ENCODE measurements at places on chromosomes 4 and X.

DNA sequence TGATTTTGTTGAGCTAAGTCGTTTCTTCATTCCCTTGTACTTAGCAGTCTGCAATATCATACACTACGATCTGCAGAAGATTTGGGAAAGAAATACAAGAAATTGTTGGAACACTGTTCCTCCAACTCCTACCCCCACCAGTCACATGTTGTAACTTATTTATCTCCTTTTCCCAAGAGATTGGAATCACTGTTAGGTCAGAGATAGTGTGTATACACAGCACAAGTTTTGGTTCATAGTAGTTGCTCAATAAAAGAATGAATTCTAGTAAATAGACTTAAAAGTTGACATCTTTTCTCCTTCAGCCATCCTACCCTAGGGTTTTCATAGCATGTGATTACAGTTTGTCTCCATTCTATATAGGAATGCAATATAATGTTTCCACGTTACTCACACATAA lies 68.8 kb downstream of the ARFIP1 start:
- no peak for DNase-seq

- no peak for DNase-seq
These were observed 203.3 kb downstream of the NR3C2 start for GRCh38 chr4:148238811-148239493.

DNA sequence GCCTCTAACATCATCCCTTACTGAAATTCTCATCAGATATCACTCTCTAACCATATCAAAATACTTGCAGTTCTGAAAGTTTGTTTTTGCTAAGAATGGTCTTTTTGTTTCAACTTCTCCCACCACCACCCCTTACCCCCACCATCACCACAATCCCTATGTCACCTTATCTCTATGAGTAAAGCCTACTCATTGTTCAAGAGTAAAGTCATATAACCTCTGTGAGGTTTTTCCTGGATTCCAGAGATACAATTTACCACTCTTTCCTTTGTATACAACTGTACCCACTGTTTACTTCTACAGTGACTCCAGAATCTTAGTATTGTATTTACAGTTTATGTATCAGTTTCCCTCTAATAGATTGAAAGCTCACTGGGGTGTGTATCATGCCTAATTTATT lies 158.0 kb upstream of the PCDH10 start:
- DNase-seq: no peak

DNA sequence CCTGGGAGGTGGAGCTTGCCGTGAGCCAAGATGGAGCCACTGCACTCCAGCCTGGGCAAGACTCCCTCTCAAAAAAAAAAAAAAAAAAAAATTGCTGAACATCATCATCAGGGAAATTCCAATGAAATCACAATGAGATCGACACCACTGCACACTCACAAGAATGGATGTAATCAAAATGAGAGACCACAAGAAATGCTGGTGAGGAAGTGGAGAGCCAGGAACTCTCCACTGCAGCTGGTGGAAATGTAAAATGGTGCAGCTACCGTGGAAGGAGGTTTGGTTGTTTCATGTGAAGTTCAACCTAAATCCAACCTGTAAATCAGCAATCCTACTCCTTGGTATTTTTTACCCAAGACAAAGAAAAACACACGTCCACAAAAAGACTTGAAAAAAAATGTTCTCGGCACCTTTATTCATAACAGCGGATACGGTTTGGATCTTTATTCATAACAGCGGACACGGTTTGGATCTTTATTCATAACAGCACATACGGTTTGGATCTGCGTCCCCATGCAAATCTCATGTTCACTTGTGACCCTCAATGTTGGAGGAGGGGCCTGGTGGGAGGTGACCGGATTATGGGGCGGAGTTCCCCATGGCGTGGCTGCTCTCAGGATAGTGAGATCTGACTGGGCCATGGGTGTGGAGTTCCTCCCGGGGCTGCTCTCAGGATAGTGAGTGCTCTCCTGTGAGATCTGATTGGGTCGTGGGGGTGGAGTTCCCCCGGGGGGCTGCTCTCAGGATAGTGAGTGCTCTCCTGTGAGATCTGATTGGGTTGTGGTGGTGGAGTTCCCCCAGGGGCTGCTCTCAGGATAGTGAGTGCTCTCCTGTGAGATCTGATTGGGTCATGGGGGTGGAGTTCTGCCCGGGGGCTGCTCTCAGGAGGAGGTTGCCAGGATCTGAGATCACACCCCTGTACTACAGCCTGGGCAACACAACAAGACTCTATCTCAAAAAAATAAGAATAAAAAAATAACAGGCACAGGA lies 7.7 kb downstream of the GAK start:
- DNase-seq: no peak

DNA sequence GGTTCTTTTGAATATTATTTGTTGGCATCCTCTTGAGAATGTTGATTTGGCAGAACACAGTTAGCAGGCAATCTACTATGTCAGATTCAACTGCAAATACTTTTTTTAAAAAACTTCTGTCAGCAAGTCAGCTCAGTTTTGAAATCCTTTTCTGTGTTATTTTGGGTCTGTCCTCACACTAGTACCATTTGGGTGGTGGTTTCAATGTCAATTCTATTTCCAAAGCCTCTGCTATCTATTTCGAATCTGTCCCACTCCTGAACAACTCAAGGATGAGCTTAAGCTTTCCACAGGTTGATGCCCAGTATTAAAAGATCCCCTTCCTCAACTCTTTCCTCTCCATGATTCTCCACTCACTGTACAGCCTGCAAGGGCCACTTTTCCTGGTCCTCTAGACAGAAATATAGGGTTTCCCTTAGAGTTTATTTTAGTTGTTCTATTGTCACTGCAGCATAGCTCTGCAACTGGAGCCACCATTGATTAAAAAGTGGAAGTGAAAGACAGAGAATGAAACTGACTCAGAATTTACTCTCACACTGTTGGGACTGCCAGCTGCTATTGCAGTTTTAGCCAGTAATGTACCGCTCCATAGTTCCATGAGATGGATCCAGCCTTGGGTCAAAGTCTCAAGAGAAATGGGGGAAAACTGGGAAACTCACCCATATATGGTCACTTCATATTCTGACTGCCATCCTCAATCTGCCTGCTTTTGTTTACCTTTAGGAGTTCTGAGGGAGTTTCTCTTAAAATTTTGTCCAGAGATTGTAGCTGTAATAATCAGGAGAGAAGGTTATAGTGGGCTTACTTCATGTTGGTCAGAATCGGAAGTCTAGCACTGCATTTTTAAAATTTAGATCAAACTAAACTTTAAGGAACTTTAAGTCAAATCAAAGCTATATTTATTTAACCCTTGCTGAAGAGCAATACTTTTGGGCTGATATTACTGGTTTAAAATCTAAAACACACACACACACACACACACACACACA lies 14.6 kb downstream of the HDX start:
- DNase-seq: no peak

GRCh38 chr4:176533159-176533558 lies 213.4 kb downstream of the SPCS3 start:
- no peak for DNase-seq

GRCh38 chr4:178941975-178942374 lies 1499.7 kb upstream of the AGA start:
- DNase-seq: no peak

Data from stimulated activated CD8-positive, alpha-beta memory T cell treated with anti-CD3 and anti-CD28 coated beads, Interleukin-15, amount 100 ng/mL, for 24 hours (primary cell).